ENCODE measurements at places on chromosomes 1 and 21.

- DNase-seq = peak; percentile 71
Observed at GRCh38 chr1:9615316-9616063, 26.8 kb downstream of the TMEM201 start.

DNA sequence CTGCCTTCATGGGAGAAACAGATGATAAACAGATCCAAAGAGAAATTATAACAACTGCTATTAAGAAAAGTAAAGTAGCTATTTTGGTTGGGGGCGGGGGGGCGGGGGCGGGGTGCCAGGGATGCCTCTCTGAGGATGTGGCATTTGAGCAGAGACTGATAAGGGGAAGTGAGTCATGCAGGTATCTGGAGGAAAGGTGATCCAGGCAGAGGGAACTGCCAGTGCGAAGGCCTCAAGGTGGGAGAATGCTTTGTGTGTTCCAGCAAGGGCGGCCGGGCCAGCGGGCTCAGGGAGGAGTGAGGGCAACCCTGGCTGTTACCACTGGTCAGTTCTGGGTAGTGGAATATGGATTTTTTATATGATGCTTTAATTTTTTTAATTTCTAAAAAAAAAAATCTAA, 7.0 kb upstream of the TNFRSF1B start:
- no peak for DNase-seq

GRCh38 chr1:25566730-25567341, 23.4 kb downstream of the LDLRAP1 start:
- peak; percentile 63 for DNase-seq

- DNase-seq = no peak
Observed at GRCh38 chr1:166673722-166674121, 165.6 kb upstream of the POGK start.

DNA sequence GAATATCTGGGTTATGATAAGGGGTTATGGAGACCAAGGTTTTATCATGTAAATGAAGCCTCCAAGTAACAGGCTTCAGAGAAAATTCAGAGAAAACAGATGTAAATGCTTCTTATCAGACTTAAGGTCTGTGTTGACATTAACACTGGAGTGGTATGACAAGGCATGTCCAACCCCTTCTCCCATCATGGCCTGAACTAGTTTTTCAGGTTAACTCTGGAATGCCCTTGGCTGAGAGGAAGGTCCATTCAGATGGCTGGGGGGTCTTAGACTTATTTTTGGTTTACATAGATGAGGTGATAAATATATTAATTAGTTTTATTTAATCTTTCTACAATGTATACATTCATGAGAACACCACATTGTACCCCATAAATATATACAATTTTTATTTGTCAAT, 399.6 kb downstream of the TBX15 start:
- DNase-seq = no peak

- DNase-seq = no peak
Observed at GRCh38 chr1:67382292-67382691, 47.9 kb downstream of the SERBP1 start.

- DNase-seq = no peak
Observed at GRCh38 chr1:243950166-243950565, 100.1 kb upstream of the AKT3 start.

GRCh38 chr1:198232378-198232777, 75.6 kb downstream of the NEK7 start:
- no peak for DNase-seq

- no peak for DNase-seq
Observed at GRCh38 chr1:33275195-33275594, 18.9 kb downstream of the ZNF362 start.

DNA sequence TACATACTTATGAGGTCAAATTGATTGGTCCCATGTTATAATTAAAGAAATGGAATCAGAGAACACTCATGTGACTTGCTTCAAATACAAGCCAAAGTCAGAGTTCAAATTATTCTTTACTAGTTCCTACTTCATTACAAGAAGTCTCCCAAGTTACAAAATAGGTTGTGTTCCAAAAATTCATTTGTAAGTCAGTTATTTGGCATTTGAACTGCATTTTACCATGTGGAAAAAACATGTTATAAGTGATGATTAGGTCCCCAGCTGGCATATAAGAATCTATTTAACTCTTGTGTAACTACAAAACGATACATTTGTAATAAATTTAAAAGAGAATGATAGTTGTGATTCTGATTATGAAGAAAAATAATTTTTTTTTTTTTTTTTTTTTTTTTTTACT, 124.1 kb downstream of the DISP1 start:
- DNase-seq = no peak

- no peak for DNase-seq
Observed at GRCh38 chr1:214317300-214317699, 36.3 kb downstream of the SMYD2 start.

DNA sequence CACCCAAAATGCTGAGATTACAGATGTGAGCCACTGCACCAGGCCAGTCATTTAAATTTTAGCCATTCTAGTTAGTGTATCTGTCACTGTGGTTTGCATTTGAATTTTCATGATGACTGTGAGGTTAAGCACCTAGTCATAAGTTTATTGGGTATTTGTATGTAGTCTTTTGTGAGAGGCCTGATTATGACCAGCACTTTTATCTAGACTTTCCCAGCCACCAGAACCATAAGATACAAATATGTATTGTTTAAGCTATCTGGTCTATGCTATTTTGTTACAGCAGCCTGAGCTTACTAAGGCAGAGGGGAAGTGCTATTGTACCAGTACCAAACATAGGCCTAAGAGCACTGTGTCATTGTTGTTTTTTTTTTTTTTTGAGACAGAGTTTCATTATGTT, 19.9 kb upstream of the DNAJC6 start:
- no peak for DNase-seq

- DNase-seq = no peak
Observed at GRCh38 chr1:154471304-154471703, 30.7 kb upstream of the TDRD10 start.

DNA sequence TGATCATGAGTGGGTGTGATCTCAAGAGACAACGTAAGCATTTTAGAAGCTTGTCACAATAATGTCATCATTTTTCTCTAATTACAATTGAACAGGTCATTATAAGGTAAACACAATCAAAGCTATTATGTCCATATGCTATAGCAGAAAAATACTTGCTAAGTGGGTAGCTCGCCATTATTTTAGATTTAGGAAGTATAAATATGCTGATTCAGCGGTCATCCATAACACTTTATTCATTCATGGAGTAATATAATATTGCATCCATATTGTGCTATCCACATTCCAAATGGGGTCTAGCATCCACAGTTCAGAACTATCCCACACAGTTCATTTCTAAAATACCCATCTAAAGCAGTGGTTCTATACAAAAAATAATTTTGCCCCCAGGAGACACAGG, 8.4 kb downstream of the KRTAP15-1 start:
- no peak for DNase-seq

GRCh38 chr21:45258466-45258865, 29.2 kb downstream of the POFUT2 start:
- no peak for DNase-seq

DNA sequence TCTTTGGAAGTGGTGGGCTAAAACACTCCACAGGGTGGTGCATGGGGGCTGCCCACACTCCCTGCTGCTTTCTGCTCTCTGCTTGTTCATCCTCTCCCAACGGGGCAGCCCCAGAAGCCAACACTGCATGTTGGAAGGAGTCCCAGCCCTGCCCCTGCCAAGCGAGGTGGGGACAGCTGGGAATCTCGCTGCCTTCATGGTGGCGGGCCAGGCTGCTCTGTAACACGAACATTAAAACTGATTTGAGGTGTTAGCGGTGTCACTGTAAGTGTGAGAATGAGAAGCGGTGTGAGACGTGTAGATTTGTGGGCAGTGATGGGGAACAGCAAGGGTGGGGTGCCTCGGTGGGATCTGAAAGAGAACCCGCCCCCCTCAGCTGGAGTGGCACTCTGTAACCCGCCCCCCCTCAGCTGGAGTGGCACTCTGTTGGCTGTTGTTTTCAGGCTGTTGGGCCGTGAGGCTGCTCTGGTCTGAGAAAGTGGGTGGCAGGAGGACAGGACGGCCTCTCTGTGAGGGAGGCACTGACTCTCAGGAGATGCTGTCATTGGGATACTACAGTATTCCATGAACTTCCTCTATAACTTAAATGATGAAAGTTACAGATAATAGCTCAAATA, 80.9 kb downstream of the PCBP3 start:
- no peak for DNase-seq

GRCh38 chr1:205812271-205812877, 624 bp downstream of the SLC41A1 start:
- peak; percentile 26 for DNase-seq

- no peak for DNase-seq
Observed at GRCh38 chr21:40832316-40832715, 14.6 kb downstream of the DSCAM start.

DNA sequence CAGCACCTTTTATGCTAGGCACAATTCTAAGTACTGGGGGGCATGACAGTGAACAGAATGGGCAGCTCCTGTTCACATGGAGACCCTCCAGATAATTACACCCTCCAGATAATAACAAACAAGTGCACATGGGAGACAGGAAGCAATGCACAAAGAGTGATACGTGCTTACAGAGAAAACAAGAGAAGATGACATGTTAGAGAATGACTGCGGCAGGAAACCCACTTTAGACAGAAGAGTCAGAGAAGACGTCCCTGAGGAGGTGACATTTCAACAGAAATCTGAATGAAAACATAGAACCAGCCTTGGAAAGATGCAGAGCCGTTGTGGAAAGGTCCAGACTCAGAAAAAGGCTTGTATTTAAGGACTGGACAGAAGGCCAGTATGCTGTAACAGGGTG, 54.7 kb upstream of the ARTN start:
- no peak for DNase-seq

DNA sequence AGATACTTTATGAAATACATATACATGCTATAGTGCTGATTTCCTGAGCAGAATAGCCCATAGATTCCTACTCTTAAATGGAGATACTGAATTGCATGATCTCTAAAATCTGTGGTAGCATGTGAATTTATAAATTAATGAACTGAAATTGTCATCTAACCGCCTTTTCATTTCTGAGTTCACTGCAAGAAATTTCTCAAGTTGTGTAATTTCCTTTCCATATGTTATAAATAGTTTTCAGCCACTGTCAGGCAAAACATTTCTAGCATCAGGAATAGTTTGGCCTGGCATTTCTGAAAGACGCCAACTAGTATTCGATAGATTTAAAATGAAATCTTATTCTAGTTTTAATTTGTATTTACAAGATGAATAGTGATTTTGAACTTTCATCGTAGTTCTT, 310.1 kb downstream of the USH2A start:
- no peak for DNase-seq

DNA sequence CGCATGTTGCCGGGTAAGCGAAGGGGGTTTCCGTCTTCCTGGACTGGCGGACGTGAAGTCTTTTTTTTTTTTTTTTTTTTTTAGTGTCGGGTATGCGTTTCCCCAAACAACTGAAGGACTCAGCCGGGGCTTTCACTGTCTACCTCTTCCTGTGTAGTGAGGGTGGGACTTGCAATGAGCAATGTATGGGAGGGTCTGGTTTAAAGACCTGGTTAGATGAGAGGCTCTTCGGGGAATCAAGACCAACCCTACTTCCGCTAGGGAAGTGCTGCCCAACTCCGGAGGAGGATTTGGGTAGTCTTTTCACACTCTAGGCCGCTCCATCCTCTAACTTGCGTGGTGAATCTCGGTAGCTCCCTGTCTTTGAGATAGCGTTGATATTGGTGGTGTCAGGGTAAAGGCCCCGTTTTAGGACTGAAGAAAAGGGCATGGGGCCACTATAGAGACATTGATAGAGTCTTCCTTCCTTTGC, 754 bp downstream of the PRRC2C start:
- peak; percentile 14 for DNase-seq

GRCh38 chr1:15153184-15153841, at the start of gene TMEM51:
Gene TMEM51, plus strand, starts transcription at chr1:15153747. Its CDS starts 61,341 bp downstream, at chr1:15215088.
- DNase-seq = peak; percentile 60

DNA sequence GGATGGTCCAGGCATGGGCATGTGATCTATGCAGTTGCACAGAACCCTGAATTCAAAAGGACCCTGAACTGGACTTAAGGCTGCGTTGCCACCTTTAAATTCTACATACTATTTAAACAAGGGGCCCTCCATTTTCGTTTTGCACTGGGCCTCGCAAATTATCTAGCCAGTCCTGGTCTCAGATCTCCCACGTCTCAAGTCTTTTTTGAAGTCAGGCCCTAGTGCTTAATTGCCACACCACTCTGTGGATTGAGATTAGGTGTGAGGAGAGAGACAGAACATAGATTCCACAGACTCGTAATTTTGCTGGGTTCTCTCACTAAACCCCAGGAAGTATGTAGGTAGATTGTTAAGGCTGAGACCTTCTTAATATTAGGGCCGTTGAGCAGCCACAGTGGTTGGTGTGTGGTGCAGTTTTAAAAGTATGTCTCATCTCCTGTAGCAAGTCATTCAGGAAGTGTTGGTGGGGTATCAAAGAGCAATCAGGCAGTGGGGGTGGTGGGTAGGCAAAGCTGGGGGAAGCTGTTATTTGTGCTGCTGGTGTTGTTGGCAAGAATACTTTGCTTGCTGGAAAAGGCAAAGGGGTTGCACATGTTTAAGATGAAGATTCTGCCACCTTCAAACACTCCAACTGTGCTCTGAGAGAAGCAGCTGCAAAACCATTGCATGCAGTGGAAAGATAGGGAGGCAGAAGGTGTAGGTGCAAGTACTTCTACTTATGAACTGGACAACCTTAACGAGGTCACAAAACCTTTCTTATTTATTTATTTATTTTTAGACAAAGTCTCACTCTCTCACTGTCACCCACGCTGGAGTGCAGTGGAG, 11.2 kb downstream of the CD84 start:
- DNase-seq = no peak

- no peak for DNase-seq
Observed at GRCh38 chr1:901108-901859, 22.4 kb upstream of the SAMD11 start.

DNA sequence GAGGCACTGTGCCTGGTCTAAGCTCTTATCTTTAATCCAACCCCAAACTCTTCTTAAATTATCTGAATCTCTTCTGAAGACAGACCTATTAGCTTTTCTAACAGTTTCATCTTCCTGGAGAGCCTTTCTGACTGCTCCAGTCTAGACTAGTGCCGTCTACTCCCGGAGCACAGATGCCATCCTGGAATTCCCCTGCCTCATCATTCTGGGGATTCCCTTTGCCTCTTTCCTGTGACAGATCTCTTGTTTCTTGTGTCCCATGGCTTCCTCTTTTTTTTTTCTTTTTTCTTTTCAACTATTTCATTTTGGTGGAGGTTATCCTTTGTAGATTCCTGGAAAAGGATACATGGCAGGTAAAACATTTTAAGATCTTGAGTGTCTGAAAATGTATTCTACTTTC, 11.7 kb downstream of the SEMA4A start:
- peak; percentile 0 for DNase-seq

GRCh38 chr1:236111527-236112331, 30.6 kb upstream of the GPR137B start:
- DNase-seq = no peak

GRCh38 chr1:3190256-3191041, 121.4 kb downstream of the PRDM16 start:
- DNase-seq = no peak

DNA sequence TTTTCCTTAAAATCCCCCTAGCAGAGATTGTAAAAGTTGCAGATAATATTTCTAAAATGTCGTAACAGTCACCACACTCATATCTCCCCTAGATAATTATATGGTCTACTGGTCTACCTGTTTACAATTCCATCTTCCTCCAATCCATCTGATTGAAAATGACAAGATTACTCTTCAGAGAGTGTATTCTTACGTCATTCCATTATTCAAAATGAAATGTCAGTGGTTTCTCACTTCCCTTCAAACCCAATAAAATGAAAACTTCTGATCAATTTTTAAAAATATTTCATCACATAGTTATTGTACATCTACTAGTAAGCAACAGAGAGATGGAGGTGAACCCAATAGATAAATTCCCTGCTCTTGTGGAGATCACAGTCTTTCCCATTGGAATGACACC, 202.2 kb upstream of the C8B start:
- no peak for DNase-seq

- DNase-seq = no peak
Observed at GRCh38 chr1:110057963-110058518, 12.4 kb downstream of the ALX3 start.
